NCI-H1930 (cell line): ENCODE measurements at places on chromosomes 7 and 10.
A peak's percentile ranks its signal among the peaks of the same experiment; 100 is the strongest.

GRCh38 chr10:134247-135131 lies 766 bp upstream of the ZMYND11 start:
- DNase-seq: no peak

DNA sequence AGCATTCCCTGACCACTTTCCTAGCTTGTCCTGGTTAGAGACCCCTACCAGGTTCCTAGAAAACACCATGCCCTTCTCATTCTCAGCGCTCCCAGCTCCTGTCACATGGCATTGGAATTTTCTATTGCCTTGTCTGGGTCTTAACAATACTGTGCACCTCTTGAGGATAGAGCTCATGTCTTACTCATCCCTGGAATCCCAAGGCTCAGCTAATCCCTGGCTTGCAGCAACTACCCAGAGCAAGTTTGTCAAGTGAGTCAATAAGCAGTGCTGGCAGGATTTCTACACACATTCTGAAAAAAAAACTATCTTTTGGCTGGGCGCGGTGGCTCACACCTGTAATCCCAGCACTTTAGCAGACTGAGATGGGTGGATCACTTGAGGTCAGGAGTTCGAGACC lies 11.7 kb upstream of the PRDX3 start:
- DNase-seq: no peak

DNA sequence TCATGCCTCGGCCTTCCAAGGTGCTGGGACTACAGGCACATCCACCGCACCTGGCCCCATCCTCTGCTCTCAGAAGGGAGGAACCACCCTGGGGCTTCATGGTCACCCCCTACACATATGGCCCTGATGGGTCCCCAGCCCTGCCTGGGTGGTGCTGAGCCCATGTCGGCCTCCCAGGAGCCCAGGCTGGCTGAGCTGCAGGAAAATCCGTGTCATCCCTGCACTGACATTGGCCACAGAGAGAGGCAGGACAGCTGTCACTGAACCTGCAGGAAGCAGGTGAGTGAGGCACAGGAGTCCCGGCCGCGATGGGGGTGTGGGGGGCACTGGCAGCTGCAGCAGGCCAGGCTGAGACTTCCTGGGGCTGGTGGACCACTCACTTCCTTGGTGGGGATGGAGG lies 8.0 kb downstream of the GRIFIN start:
- DNase-seq: no peak

DNA sequence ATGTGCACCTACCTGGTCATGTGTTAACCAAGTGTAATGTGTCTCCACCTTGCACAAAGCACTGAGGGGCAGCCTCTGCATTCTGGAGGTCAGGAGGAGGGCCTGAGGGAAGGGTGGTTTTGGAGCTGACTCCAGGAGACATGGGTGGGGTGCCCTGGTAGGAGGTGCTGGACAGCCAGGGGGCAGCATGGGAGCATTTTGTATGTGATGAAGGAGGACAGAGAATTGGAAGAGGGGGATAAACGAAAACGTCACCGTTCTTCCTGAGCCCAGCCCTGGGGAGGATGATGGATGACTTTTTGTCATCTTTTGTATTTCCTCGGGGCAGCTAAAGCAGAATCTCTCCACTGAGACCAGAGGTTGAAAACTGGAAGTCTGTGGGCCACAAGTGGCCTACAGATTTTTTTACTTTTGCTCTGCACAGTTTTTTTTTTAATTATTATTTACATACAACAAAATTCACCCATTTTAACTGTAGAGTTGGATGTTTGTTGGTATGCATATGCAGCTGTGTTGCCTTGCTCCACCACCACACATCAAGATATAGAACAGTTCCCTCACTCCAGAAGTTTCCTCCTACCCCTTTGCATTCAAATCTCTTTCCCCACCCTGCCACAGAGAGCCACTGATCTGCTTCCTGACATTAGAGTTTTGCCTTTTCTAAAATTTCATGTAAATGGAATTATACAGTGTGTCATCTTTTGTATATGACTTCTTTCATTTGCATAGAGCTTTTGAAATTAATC lies 242.5 kb downstream of the VTI1A start:
- DNase-seq: no peak

GRCh38 chr7:138661069-138661635 lies 40.0 kb downstream of the SVOPL start:
- DNase-seq: no peak

DNA sequence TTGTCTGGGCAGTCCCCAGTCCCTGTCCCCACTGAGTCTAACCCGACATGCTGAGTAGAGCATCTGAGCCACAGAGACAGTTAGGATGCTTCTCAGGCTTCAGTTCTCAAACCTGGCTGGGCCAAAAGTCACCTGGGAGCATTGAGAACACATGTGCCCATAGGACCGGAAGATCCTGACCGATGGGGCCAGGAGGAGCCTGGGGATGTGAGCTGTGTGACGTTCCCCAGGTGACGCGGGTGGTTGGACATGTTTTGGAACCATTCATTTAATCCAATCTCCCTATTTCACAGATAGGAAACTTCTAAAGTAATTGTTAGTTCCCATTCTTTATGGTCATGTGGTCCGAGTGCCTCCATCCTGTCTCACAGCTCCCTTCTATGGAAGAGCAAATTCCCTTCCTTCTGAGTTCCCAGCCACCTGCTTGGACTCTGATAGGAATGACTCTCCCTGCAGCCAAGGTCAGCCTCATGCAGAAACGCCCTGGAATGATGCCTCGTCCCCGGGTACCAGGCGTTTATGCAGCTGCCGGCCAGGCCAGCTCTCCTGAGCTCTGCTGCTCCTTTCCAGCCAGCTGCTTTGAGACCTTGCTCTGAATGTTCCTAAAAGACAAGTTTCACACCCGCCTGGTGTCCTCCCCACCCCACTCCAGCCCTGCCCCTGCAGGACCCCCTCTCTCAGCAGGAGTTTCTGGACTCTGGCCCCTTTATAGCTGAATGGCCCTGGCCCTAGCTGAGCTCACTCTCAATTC lies 166.5 kb upstream of the RHEB start:
- no peak for DNase-seq

- DNase-seq: no peak
Measured at GRCh38 chr10:103021150-103021899, 103.2 kb downstream of the CNNM2 start.

GRCh38 chr7:81260152-81260551 lies 341.3 kb upstream of the SEMA3C start:
- DNase-seq: no peak

DNA sequence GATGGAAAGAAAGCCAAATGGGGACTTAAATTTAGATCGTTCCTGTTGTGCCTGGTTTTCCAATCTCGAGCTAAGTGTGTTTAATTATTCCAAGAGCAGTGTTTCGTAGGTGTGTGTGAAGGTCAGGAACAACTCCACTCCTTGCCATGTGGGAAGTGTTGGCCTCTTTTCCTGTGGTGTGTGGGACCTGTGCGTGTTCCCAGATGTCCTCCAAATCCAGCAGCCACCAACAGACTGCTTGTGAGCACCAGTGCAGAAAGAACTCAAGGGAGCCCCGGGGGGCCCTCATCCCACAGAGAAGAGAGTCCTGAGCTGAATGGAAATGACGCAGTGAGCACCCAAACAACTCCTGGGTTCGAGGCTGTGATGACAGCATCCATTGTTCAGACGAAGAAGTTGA lies 227.7 kb downstream of the TMEM178B start:
- DNase-seq: no peak

DNA sequence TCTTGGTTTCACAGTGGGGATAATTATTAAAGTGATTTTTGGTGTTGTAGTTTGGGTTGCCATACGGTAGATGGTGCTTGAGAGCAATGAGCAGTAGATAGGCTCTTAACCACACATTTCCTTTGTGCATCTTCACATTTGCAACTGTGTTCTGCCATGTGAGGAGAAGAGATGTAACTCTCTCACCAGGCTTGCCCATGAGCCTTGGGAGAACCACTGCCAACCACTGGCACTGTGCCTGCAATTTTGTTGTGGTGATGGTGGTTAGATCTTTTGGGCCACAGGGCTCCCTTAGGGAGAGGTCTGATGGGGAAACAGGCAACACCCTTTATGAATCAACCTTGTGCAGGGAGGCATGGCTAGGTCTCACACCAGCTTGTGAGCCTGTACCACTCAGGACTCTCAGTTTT lies 204.3 kb downstream of the CCDC7 start:
- DNase-seq: no peak

- DNase-seq: no peak
Measured at GRCh38 chr7:148261996-148262688, 328.4 kb upstream of the C7orf33 start.

DNA sequence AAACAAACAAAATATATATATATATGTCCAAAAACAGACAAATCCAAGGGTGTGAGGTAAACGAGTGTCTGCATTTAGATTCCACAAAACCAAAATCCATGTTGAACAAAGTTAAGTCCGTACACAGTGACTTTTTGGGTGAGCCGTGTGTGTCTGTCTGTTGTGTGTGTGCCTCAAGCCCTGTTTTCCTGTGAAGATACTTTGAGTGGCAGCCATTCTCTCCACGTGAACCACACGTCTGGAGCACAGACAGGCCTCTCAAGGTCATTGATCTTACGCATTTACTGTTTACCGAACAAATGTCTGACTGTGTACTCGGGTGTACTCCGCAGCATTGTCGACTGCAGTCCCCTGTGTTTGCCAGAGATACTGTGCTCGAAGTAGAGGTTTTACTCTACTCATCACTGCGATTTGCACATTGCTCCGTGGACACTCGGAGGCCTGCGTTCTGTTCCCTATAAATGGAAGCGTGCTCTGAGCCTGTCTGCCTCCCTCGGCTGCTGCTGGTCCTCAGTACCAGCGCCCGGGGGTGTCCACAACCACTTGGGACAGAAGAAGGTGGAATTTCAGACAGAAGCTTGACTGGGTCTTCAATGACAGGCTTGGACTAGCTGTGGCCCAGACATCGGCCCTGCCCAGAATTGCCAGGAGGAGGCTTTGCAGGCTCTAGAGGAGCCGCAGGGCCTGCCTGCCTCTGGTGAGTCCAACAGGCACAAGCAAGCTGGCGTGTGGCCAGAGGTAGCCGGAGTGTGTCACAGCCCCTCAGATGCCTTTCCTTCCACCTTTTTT lies 22.1 kb downstream of the CYP17A1 start:
- DNase-seq: no peak

DNA sequence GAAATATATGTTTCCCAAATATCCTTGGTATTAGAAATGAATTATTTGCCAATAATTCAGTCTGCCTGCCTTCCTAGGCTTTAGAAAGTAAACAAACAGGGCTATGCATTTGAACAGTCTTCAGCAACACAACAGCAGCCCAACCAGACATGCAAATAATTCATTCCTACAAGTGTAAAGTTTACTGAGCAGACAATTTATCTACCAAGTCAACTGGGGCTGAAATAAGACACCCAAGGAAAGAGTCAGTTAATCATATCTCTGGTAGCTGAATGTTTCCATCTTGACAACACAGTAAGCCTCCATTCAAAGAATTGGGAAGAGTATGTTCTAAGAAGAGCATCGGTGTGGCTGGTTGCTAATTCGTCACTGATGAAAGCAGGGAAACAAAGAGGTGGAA lies 38.4 kb downstream of the AIFM2 start:
- DNase-seq: no peak

GRCh38 chr7:155188821-155189581 lies 108.7 kb upstream of the INSIG1 start:
- no peak for DNase-seq

- peak; percentile 11 for DNase-seq
Measured at GRCh38 chr10:15370856-15371701, at the start of gene FAM171A1. TSS of gene FAM171A1 (minus strand) at chr10:15371289. CDS start at chr10:15371052, 237 bp downstream.

DNA sequence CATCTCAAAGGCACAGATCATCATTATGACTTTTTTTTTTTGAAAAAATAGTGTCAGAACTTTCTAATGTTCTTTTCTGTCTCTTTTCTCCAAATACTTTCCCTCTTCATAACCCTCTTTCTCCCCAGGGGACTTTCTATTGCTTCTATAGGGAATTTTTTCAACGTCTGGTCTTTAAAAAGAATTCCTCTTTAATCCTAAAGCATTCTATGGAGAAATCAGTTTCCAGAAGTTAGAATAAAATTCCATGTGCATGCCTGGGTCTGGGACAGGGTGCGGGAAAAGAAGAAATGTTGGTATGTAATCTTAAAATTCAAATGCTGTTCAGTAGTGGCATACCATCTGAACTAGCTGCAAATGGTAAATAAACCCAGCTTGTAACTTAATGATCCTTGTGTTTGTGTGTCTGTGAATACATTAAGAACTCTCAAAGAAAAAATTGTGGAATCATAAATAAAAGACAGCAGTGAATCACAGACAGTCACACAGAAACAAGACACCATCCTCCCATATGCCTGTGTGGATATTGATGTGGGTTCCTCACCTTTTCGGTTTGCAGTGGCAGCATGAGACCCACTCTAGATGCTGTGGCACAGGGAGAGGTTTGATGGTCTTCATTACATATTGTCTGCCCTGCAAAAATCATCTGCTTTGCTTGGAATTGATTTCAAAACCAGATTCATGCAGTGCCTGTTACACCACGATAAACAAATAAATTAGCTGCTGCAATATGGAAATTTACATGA lies 374.7 kb upstream of the NRP1 start:
- no peak for DNase-seq

GRCh38 chr7:139241258-139241657 lies 10.2 kb downstream of the UBN2 start:
- no peak for DNase-seq

GRCh38 chr7:110881721-110882120 lies 209.2 kb upstream of the LRRN3 start:
- DNase-seq: no peak

- DNase-seq: no peak
Measured at GRCh38 chr10:76736815-76737618, 900.6 kb downstream of the KCNMA1 start.

- DNase-seq: no peak
Measured at GRCh38 chr7:20519645-20520044, 95.8 kb upstream of the ABCB5 start.

- no peak for DNase-seq
Measured at GRCh38 chr10:112379635-112380296, 5.8 kb downstream of the ACSL5 start.

DNA sequence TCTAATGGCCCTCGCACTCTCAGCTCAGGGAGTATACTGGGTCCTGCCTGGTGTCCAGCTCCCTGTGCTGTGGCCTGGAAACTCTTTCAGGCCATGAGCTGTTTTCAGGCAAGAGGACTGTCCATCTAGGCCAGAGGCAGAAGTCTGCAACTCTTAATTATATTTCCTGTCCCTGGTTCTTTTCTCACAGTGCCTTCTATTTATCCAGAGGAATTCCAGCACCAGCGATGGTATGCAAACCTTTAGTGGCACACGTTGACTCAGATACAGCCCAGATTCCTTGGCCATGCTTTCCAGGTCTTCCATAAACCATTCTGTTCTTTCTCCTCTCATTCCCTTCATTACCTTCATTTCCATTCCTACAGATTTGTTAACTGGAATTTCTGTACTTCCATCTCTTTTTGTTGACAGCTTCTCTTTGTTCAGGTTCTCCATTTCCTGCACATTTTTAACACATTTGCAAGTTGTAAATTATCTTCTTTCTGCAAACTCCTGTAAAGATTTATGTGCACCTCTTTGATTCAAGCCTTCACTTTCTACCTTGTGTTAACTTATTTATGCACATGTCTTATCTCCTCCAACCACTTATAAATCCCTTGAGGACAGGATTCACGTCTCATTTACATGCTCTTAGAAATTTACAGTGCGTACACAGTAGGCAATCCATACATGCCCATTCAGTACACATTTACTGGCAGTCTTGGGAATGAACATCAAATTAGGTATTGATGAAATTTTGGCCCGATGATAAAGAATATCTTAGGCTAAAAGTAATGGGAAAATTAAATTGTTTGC lies 172.1 kb downstream of the CELF2 start:
- DNase-seq: no peak

- no peak for DNase-seq
Measured at GRCh38 chr7:150852371-150852905, at the start of gene AOC1. TSS of gene AOC1 (plus strand) at chr7:150852517. CDS start at chr7:150856471, 3,954 bp downstream.
